ENCODE measurements at places on chromosomes 5 and 9.
A peak's percentile ranks its signal among the peaks of the same experiment; 100 is the strongest.

GRCh38 chr5:88732181-88732633 lies 150.8 kb downstream of the MEF2C start:
- no peak for DNase-seq

GRCh38 chr5:51203598-51203997 lies 179.7 kb upstream of the ISL1 start:
- DNase-seq = no peak

GRCh38 chr9:69324549-69325401 lies at the start of gene ENTREP1:
Gene ENTREP1, plus strand, starts transcription at chr9:69325215. Its CDS starts 95 bp downstream, at chr9:69325310.
- no peak for DNase-seq

GRCh38 chr5:173858021-173858669 lies 30.0 kb upstream of the CPEB4 start:
- DNase-seq = no peak

DNA sequence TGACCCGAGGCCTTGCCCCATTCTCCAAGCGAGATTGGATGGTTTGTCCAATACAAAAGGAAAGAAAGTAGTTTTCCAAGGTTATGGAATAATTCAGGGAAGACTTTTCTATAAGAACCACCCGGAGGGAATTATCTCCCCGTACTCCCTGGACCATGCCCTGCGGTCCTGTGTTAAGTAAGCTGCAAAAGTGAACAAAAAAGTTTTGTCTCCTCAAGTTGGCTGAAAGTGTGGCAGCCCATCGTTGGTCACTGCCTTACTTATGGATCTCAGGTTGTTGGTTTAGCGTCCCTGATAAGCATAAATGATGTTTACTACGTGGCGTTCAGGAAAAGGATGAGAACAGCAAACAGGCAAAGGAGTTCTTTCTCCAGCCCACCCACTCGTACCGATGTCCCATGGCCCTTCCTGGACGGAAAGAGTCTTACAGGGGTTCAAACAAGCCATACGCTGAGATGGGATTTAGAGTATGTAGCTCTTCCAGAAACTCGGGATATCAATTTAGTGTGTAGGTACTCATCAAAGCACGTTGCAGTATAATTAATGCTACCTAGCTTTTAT lies 413 bp upstream of the AUH start:
- no peak for DNase-seq

- peak; percentile 2 for DNase-seq
Measured at GRCh38 chr9:4298255-4299004, 1.4 kb downstream of the GLIS3 start.

DNA sequence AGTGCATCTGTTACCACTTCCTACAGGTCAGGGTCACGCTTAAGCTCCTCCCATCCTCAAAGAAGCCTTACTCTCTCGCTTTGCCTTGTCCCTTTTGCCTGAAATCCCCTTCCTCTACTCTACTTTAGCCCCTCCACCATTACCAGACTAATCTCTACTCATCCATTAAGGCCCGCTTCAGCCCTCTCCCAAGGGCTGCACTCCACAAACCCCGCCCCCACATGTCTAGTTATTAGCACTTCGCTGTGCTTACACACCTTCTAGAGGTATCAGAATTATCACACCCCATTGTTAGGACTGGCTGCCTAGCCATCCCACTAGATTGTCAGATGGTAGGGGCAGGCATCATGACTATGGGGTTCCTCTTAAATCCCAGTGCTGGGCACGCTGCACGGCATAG lies 565.7 kb upstream of the WWC1 start:
- no peak for DNase-seq

DNA sequence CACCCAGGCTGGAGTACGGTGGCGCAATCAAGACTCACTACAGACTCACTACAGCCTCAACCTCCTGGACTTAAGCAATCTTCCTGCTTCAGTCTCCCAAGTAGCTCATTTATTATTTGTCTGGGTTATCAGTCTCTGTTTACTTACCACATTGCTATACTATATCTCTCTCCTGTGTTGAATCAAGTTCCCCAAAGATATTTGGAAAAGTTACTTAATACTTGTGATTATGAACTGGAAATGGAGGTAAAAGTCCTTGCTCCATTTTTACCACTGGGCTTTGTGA lies 55.6 kb downstream of the ANGPTL2 start:
- no peak for DNase-seq

DNA sequence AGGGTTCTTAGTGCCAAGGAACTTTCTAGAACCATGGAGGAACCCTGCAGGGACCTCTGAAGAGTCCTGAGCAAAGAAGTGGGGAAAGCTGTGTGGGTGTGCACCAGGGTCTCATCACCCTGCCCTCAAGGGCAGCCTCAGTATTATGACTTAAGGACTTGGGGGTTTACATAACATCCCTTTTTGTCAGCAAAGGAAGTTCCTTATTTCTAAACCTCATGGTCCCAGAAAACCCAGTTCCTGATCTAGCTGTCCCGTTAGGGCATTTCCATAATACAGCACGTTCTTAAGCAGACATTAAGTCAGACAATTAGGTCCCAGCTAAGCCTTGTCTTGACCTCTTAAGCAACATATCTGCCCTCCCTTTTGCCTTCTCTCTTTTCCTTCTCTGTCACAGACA lies 57.3 kb downstream of the DAPK1 start:
- DNase-seq = no peak

Data from activated effector memory CD4-positive, alpha-beta T cell treated with Interleukin-2 at 50 U/mL for 16 hours (primary cell).